ENCODE measurements at places on chromosomes 2 and 18. TPM values are rescaled to one million over a fixed set of nuclear protein-coding genes. Genes with fewer than 3 reads are reported as not detected.

The DCC gene
- not detected for total RNA-seq

DNA sequence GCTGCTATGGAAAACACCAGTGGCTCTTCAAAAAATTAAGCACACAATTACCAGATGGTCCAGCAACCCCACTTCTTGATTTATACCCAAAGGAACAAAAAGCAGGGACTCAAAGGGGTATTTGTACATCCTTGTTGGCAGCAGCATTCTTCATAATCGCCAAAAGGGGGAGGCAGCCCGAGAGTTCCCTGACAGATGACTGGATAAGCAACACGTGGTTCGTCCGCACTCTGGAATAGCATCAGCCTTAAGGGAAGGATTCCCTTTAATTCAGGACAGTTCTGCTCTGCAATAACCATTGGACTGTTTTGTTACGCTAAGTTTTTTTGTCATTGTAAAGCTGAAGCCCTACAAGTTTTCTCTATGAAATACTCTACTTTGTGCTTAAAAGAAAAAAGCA is 76.7 kb upstream of the TWIST2 start:
- no peaks in the 10 kb centered on the region for H3K4me1 ChIP-seq
- peaks cover 51% of the 10 kb centered on the region for H3K27me3 ChIP-seq
- DNase-seq = no peak
- H3K27ac ChIP-seq = no peak overlapping the region
- H3K36me3 ChIP-seq = no peaks in the 10 kb centered on the region
- no peak overlapping the region for H3K4me3 ChIP-seq

DNA sequence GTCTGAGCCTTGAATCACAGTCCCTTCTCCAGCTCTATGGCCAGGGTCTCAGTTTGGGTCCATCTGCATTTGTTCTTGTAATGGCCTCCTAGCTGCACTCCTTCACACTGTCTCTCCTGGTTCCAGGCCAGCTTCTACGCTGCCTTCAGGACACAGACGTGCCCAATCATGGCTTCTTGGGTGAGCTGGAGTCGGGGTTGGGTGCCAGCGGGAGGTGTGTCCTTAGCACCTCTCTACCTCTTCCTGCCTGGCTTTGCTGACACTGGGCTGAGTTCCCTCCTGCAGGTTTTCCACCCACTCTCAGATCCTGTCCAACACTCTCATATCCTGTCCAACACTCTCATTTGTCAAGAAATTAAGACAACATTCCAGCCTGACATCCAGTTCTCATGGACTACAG is 9.6 kb downstream of the TRPM8 start:
- peaks cover 10% of the 10 kb centered on the region for H3K4me1 ChIP-seq
- no peak for DNase-seq
- H3K27me3 ChIP-seq = peaks cover 38% of the 10 kb centered on the region
- H3K4me3 ChIP-seq = no peak overlapping the region
- no peak overlapping the region for H3K27ac ChIP-seq

DNA sequence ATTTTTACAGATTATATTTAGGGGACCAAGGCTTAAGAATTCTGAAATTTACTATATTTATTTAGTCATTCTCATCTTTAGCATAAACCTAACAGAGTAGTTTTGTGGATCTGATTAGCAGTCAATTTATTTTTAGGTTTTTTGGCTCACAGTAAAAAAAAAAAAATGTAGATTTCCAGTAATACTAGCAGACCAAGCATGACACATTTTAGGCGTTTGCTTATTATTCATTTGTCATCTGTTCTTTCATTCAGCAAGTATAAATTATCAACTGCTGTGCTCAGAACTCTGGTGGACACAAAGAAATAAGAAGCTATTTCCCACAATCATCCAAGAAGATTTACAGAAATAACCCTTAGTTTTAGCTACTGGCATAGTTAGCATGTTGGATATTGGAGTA is 20.6 kb downstream of the PDE1A start:
- H3K4me1 ChIP-seq = peaks cover 25% of the 10 kb centered on the region
- no peak for DNase-seq
- H3K36me3 ChIP-seq = peaks cover 2% of the 10 kb centered on the region
- no peaks in the 10 kb centered on the region for H3K27me3 ChIP-seq
- no peak overlapping the region for H3K27ac ChIP-seq
- no peak overlapping the region for H3K4me3 ChIP-seq

DNA sequence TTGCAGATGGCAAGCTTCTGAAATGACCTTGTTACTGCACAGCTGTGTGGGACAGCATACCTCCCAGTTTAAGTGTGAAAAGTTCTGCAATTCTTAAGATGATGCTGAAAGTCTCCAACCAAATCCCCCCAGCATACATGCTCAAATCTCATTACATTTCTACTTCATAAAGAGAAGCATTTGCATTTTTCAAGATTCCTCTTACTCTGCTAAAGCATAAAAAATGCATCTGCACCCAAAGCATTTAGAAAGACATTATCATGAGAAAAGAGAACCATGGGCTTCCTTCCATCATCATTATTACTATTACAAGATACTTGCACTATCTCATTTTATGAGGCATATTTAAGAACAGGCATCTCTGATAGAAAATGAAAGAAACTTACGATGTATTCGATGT is 236.9 kb upstream of the REV1 start:
- no peak overlapping the region for H3K4me3 ChIP-seq
- H3K4me1 ChIP-seq = peaks cover 46% of the 10 kb centered on the region
- no peak for DNase-seq
- H3K27ac ChIP-seq = no peak overlapping the region
- H3K36me3 ChIP-seq = peaks cover 16% of the 10 kb centered on the region

The INO80B gene
- 23.2 TPM for total RNA-seq

DNA sequence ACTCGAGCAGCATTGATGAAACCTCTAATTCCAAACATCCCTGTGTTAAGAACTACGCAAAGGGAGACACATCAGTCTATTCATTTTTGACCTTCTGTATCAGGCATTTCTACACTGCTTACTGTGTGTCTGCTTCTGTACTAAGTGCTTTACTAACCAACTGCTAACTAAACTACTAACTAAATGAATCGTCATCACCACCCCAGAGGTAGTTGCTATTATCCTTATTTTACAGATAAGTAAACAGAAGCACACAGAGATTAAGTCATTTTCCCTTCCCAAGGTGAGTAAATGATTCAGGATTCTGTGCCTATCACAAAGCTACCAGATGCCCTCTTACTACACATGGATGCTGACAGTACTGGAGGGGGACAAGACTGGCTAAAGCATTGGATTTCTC is 284.1 kb downstream of the AGPS start:
- no peaks in the 10 kb centered on the region for H3K36me3 ChIP-seq
- H3K27ac ChIP-seq = no peak overlapping the region
- no peak for DNase-seq
- H3K4me3 ChIP-seq = no peak overlapping the region

- H3K4me3 ChIP-seq = no peak overlapping the region
- no peaks in the 10 kb centered on the region for H3K27me3 ChIP-seq
- H3K36me3 ChIP-seq = peaks cover 6% of the 10 kb centered on the region
- no peak for DNase-seq
Measured at GRCh38 chr2:236338495-236339184, 74.4 kb upstream of the ASB18 start.

- H3K27me3 ChIP-seq = no peaks in the 10 kb centered on the region
- DNase-seq = no peak
- no peak overlapping the region for H3K27ac ChIP-seq
- no peak overlapping the region for H3K4me3 ChIP-seq
Measured at GRCh38 chr18:41870817-41871216, 84.2 kb upstream of the PIK3C3 start.

GRCh38 chr2:19228181-19228593 is 130.2 kb downstream of the OSR1 start:
- no peak overlapping the region for H3K27ac ChIP-seq
- H3K4me1 ChIP-seq = peaks cover 9% of the 10 kb centered on the region
- no peak for DNase-seq
- peaks cover 2% of the 10 kb centered on the region for H3K27me3 ChIP-seq
- H3K4me3 ChIP-seq = no peak overlapping the region

The BMP10 gene
- total RNA-seq = not detected

DNA sequence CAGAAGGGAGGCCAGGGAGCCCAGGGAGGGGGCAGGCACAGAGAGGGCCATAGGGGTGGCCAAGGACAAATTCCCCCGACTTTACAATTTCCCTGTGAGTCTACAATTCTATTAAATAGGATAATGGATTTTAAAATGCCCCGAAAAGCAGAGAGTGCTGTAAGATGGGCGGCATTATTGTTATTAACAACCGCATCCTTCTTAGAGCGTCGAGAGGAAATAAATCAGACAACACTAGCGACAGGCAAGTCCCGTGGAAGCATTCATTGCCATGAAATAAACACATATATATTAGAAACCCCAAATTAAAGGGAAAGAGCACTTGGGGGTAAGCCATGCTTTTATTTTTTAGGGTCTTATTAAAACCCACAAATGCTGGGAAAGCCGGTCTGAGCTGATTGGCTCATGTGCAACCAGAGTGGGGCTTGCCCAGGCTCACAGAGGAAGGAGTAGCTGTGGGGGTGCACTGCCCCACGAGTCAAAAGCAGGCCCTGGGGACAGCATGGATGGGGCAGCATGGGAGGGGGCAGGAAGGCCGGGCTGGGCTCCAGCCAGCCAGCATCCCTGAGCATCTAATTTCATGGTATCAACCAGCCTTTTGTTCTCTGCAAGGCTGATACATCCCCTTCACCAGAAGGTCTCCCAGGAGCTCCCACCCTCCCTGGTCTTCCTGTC is 187.1 kb downstream of the CELF4 start:
- DNase-seq = no peak
- H3K4me3 ChIP-seq = no peak overlapping the region
- peaks cover 59% of the 10 kb centered on the region for H3K27me3 ChIP-seq
- no peaks in the 10 kb centered on the region for H3K36me3 ChIP-seq
- no peak overlapping the region for H3K27ac ChIP-seq

DNA sequence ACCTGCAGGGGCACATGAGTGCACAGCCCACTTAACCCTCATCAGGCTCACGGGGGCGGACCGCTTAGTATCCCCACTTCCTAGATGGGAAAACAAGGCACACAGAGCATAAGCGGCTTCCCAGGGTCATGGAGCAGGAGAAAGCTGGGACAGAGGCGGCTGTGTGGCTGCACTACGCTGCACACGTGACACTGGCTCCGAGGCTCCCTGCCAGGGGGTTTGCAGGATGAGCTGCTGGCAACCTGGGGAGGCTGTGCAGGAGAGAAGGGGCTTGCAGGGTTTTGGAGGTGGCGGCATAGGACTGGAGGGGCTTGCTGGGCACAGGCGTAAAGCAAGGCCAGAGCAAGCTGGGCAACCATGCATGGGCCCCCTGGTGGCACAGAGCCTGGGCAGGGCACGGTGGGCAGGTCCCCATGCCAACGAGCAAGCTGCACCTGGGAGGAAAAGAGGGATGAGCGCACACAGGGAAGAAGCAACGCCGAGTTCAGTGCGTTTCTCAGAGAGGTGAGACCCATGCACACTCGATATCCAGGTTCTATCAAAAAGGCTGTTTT is 268.6 kb downstream of the HDAC4 start:
- no peaks in the 10 kb centered on the region for H3K4me1 ChIP-seq
- DNase-seq = no peak
- no peak overlapping the region for H3K27ac ChIP-seq
- peaks cover 23% of the 10 kb centered on the region for H3K36me3 ChIP-seq
- H3K27me3 ChIP-seq = no peaks in the 10 kb centered on the region

DNA sequence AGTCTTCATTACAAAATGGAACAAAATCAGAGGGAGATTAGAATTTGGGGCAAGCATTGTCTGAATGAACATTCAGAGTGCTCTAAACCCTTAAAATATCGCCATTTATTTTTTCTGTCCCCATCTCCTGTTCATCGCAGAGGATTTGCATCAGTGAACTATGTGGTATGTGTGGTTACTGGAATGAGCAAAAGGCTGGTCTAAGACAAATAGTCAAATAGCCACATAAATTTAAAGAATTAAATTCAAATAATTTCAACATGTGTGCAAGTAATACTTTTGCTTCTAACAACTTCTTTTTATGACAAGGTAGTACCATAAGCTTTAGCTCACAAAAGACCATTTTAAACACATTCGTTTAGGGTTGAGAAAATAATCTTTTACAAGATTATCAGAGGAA is 82.6 kb upstream of the ST8SIA3 start:
- H3K27ac ChIP-seq = no peak overlapping the region
- H3K36me3 ChIP-seq = no peaks in the 10 kb centered on the region
- peaks cover 3% of the 10 kb centered on the region for H3K27me3 ChIP-seq

DNA sequence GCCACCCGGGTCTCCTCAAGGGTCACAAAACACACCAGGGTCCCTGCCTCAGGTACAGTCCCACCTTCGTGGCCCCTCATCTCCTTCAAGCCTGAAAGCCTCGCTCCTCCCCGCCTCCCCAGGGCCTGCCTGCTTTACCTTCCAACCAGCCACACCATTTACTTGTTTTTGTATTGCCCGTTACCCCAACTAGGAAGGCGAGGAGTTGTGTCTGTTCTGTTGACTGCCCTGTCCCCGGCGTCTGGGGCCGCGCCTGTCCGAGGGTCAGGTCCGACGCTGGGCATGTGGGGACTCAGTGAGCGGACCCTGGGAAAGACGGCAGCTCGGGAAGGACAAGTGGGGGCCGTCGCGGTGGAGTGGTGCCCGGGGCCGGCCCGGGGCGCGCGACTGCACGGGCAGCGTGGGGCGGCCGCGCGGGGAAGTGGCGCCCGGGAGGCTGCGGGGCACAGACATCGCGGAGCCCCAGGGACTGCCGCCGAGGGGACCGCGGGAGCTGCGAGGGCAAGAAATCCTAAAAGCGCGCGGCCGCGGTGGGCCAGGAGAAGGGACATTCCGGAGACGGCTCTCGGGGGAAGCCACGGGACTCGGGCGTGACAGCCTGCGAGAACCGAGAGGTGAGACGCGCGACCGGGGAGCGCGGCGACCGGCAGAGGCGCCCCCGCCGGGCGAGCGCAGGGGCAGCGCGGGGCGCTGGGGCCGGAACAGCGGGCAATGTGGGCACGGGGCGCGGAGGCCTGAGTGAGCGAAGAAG is 797 bp upstream of the GRHL1 start:
- H3K4me3 ChIP-seq = peak overlapping the region; percentile 69
- H3K4me1 ChIP-seq = peaks cover 5% of the 10 kb centered on the region
- no peak overlapping the region for H3K27ac ChIP-seq

GRCh38 chr2:62216113-62216512 is 20.2 kb downstream of the B3GNT2 start:
- DNase-seq = no peak
- H3K27me3 ChIP-seq = no peaks in the 10 kb centered on the region
- peak overlapping the region; percentile 27 for H3K4me3 ChIP-seq
- peaks cover 78% of the 10 kb centered on the region for H3K4me1 ChIP-seq

DNA sequence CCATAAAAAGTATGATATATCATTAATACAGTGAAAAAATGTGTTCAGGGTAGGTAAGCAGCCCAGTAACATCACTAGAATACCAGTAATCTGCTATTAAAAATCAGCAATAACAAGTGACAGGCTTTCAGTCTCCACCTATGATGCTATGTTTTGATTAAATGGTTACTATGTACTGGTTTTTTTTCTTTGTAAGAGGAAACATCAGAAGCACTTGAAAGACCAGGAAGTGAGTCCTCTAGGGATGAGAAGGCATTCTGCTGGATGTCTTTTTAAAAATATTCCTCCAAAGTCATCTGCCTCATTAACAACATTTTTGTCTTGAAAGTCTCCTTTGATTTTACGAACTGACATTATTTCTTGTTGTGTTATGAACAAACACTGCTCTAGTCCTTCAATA is 136.0 kb upstream of the FAM98A start:
- no peak overlapping the region for H3K4me3 ChIP-seq
- no peak overlapping the region for H3K27ac ChIP-seq
- peaks cover 2% of the 10 kb centered on the region for H3K27me3 ChIP-seq
- no peak for DNase-seq
- no peaks in the 10 kb centered on the region for H3K36me3 ChIP-seq
- no peaks in the 10 kb centered on the region for H3K4me1 ChIP-seq
